Stimulated activated CD4-positive, alpha-beta T cell treated with anti-CD3 and anti-CD28 coated beads, Interleukin-1b, Interleukin-23, amount 100 ng/mL, for 24 hours (primary cell): ENCODE measurements at places on chromosomes 6 and 20.

DNA sequence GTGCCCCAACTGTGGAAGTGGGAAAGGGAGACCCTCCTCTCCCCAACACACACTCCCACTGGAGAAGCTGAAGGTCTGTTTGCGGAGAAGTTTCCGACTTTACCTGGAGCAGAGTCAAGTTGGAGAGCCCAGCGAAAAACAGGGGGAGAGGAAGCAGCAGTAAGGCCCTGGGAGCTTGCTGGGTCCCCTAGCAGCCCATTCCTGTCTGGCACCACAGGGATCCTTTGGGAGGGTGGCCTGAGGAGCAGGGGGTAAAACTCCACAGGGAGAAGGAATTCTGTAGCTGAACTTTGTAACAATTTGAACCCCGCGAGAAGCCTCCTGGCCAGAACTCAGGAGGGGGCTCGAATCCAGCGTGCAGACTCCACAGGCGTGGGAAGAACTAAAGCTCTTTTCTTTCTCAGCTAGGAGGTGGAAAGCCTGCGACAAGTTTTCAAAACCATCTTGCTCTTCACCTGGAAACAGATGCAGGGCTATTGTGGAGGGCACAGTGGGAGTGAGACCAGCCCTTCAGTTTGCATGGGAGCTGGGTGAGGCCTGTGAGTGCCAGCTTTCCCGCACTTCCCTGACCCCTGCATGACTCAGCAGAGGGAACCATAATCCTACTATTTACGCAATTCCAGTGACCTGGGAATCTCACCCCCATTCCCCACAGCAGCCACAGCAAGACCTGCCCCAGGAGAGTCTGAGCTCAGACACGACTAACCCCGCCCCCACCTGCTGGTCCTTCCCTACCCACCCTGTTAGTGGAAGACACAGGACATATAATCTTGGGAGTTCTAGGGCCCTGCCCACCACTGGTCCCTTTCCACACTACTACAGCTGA, 25.8 kb downstream of the SERPINB9 start:
- DNase-seq = no peak

DNA sequence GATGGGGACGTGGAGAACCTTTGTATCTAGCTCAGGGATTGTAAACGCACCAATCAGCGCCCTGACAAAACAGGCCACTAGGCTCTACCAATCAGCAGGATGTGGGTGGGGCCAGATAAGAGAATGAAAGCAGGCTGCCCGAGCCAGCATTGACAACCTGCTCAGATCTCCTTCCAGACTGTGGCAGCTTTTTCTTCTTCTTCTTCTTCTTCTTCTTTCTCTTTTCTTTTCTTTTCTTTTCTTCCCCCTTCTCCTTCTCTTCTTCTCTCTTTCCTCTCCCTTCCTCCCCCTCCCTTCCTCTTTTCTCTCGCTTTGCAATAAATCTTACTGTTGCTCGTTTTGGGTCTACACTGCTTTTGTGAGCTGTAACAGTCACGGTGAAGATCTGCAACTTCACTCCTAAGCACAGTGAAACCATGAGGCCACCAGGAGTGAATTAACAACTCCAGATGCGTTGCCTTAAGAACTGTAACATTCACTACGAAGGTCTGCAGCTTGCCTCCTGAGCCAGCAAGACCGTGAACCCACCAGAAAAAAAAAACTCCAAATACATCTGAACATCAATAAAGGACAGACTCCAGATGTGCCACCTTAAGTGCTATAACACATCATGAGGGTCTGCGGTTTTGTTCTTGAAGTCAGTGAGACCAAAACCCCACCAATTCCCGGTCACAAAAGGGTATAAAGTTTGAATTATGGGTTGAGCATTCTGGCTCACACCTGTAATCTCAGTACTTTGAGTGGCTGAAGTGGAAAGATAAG, 19.6 kb upstream of the SERPINB1 start:
- no peak for DNase-seq

GRCh38 chr20:33284937-33285336, 1.9 kb downstream of the BPIFB1 start:
- DNase-seq = no peak

GRCh38 chr20:13105864-13106457, 97.2 kb downstream of the SPTLC3 start:
- no peak for DNase-seq

DNA sequence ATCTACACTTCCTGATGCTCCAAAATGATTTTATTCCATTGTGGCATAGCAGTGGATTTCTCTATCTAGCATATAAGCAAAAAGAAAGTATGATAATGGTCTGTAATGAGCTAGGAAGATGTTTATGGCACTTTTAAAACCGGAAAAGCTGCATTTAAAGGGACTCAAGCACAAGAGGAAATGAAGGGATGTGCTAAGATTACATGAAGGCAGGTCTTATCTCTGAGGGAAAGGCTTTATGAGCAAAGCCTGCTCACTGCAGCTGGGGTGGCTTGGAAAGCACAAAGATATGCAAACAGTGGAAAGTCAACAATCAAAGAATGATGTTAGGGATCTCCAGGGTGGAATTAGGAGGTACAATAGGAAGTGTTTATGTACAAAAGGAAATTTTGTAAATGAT, 138.2 kb downstream of the TENT5A start:
- no peak for DNase-seq

DNA sequence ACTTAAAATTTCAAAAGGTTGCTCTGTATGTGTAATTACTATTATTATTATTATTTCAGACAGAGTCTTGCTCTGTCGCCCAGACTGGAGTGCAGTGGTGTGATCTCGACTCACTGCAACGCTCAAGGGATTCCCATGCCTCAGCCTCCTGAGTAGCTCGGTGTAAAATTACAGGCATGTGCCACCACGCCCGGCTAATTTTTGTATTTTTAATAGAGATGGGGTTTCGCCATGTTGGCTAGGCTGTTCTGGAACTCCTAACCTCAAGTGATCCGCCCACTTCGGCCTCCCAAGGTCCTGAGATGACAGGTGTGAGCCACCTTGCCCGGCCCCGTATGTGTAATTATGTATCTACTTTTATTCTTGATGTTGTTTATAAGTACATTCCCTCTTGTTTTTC, 65.3 kb upstream of the ZNF217 start:
- no peak for DNase-seq

DNA sequence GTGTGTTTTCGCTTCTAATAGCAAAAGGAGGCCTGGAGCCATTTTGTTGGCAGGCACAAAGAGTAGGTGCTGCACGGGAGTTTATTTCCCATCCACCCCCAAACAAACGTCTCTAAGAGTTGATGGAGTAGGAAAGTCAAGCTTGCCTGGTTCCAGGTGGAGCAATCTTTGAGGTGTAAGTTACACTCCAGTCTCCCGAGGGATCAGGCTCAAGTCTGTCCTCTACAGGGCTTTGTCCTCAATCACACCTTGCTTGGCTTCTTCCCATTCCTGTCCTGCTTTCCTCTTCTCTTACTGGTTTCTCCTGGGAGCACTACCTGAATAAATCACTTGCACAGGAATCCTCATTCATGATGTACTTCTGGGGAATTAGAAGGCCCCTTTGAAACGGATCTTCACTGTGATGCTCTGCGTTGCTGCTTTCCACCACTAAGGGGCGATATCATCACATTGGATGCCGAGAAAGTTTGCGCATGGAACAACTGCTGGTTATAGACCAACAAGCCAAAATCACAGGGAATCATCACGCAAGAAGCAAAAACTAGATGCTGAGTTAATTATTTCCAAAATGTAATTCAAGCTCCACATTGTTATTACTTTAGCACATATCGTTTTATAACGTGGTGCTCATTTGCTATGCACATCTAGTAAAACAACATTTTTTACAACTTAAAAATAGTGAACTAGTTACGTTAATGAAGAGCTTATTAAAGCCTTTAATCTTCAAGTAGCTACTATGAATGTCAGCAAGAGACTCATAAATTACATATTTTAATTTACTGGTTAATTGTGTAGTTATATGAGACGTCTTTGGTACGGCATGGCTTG, 156.8 kb downstream of the DNAH8 start:
- peak; percentile 38 for DNase-seq

- DNase-seq = no peak
These were observed 22.7 kb upstream of the CCND3 start for GRCh38 chr6:41964201-41964887.

DNA sequence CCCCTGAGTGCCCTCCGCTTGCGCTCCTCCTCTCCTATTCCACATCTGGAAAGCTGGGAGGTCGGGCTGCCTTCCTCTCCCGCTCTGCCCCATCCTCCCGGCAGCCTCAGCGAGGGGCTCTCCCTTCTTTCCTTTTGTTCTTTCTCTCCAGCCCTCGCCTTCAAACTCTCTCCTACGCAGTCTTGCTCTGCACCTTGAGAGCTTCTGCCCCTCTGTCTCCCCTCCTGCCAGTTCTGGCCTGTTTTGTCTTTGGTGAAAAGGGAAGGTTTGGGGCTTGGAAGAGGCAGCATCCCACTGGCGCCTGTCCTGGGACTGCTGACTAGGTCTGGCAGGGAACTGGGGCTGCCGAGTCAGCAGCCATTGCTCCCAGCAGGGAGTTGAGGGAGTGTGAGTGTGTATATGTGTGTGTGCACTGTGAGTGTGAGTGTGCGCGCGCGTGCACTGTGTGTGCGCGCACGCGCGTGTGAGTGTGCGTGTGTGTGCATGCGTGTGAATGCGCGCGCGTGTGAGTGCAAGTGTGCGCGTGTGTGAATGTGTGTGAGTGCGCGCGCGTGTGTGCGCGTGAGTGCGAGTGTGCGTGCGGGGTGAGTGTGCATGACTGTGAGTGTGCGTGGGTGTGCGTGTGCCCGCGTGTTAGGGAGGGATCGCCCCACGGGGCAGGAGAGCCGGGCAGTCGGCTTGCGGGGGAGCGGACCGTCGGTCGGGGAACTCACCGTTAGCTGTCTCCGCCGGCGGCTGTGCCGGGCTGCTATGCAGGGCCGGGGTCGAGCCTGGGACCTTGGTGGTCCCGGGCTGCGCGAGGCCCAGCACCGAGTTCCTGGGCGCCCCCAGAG, 523 bp downstream of the CPXM1 start:
- no peak for DNase-seq

- DNase-seq = no peak
These were observed 153.0 kb downstream of the SOBP start for GRCh38 chr6:107642861-107643328.

DNA sequence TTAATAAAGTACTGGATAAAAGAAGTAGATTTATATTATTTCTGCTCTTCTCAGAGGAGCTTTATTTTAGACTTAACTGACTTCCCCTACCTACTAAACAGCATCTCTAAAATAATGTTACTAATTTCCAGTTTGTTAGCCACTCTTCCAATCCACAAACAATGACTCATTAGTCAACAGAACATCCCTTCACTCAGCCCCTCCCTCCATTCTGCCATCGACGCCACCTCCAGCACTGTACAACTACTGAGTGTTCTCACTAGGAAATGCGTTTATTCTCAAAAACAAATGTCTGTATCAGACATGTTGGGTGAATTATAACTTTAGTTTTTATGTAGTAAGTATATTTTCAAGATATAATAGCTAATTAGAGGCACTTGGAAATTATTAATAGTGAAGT, 427.0 kb downstream of the EYS start:
- DNase-seq = no peak

DNA sequence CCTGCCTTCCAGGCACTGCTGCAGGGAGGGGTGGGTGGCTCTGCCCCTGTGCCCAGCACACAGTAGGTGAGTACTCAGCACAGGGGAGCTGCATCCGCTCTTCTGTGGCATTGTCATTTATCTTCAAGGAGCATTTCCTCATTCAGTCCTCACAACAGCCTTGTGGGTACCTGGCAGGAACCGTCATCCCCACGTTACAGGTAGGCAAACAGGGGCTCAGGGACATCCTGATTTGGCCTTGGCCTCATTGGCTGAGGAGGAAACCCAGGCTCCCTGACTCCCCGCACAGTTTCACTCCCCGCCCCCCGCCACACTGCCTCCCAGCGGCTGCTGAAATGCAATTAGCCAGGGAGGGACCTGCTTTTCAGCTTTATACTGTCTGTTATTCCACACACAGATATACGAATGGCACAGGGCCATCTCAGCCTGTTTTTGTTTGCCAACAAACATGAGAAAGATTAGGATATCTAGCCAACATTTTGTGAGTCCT, 24.2 kb upstream of the PNPLA1 start:
- DNase-seq = no peak

DNA sequence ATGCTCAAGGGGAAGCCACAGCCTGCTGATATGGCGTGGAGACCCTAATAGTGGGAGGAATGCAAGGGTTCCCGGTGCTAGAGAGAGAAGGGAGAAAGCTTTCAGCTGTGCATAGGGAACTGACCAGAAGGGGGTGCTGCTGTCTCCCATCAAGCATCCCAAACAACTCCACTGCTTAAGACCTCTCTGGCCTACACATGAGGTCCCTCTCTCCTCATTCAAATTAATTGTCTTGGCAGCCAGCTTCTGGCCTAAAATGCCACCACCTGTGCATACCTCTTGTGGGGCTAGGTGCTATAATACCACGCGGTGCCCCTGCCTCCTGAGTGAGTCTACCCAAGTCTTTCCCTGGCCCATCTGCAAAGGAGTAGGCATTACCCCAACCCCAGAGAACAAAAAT, 14.5 kb downstream of the ADISSP start:
- no peak for DNase-seq

- no peak for DNase-seq
These were observed 51.3 kb upstream of the REV3L start for GRCh38 chr6:111534231-111534751.

GRCh38 chr6:7098993-7099392, 8.8 kb upstream of the RREB1 start:
- no peak for DNase-seq

GRCh38 chr20:15637950-15638754, 935.1 kb downstream of the KIF16B start:
- DNase-seq = no peak

GRCh38 chr6:112216662-112217551, 37.5 kb downstream of the LAMA4 start:
- no peak for DNase-seq

DNA sequence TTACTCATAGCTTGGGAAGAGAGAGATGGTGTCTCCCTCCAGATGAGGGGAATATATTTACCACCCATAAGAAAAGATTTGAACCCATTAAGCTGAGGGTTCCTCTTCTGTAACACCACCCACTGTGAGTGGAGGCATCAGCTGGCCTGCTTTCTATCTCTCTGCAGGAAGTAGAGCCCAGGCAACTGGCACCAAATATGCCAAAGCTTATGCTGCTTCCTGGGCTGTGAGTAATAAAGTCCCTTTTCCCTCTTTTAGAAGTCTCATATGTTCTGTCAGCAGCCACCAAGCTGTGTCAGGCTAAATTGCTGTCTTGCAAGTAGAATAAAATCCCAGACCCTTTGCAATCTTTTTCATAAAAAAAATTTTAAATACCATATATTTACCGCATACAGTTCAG, 241.4 kb downstream of the LAMA2 start:
- DNase-seq = no peak
